ENCODE measurements at places on chromosomes 7 and 10.
A peak's percentile ranks its signal among the peaks of the same experiment; 100 is the strongest.

- peak; percentile 65 for DNase-seq
These were observed 17.3 kb downstream of the MLXIPL start for GRCh38 chr7:73606801-73607691.

- DNase-seq = no peak
These were observed 56.3 kb upstream of the ABCB5 start for GRCh38 chr7:20558963-20559716.

DNA sequence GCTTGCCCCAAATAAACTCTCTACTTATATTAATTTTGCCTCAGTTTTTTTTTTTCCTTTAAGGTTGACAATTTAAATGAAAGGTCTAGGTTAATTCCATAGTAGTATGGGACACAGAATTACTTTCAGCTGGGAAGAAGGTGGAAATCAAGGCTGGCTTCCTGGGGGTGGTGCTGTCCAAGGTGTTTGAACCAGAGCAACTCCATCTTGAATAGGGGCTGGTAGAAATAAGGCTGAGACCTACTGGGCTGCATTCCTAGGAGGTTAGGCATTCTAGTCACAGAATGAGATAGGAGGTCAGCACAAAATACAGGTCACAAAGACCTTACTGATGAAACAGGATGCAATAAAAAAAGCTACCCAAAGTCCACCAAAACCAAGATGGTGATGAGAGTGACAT lies 1190.8 kb upstream of the AUTS2 start:
- no peak for DNase-seq

GRCh38 chr10:115052728-115053127 lies 40.4 kb upstream of the ATRNL1 start:
- no peak for DNase-seq

DNA sequence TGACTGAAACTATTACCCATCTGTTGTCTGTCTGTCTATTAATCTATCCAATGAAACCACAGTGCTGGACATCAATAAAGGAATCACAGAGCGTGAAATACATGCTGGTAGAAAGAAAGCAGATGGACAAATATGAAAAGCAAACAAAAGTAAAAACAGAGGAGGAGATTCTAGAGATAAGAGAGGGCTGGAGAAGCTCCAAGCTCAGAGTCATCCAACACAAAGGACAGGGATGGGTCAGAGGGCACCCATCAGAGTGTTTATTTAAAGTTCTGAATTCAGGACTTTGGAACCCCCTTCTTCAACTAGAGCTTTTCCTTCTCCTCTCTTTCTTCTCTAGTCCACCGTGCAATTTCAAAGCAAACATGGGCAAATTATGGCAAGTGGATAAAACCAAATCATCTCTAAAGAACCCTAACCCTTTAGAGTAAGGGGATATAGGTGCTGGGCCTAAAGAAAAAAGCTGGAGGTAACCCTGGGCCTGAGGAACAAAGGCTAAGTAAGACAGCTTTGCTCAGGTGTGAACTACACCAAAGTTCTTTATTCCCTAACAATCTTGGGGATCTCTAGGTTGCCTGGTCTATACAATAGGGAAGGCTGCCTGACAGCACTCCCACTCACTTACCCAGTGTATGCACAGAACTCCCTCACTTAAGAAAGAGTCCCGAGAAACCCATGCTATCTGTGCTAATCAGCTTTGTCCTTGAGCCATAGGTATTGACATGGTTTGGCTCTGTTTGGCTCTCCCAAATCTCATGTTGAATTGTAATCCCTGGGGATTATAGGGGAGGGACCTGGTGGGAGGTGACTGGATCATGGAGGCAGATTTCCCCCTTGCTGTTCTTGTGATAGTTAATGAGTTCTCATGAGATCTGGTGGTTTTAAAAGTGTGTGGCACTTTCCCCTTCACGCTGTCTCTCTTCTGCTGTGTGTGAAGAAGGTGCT lies 97.0 kb downstream of the BAMBI start:
- no peak for DNase-seq

DNA sequence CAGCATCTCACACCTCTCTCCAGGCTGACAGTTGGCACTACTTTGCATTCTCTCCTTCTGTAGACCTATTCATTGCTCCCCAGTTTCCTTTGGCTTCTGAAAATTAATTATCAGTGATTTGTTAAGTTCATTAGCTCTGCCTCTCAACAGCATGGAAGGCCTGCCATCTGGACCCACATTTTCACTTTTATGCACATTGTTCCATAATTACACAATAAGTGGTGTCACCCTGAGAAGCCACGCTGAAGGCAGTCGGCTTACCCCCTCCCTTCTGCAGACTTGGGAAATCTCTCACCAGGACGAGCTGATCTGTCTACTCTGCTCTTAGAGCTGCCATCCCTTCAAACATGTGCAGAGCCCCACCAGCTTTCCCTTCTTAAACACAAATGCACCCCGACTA lies 64.7 kb downstream of the SLIT1 start:
- DNase-seq = no peak

GRCh38 chr10:47326927-47327330 lies 4.7 kb downstream of the GDF2 start:
- no peak for DNase-seq

DNA sequence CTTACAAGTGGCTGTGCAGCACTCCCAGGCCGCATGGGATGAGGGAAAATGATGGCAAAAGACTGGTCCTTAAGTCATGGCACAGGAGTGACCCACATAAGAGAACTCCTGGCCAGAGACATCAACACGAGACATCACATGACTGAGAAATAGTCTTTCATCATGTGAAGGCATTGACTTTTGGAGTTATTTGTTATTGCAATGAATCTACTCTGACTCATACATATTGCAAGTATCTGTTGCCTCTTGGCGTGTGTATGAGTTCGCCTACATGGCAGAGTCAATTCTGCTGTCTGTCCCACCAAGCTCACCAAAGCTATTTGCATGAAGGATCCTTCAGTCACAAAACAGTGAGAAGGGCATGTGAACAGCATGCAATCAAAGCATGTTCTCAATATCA lies 59.7 kb upstream of the HABP2 start:
- DNase-seq = peak; percentile 44

DNA sequence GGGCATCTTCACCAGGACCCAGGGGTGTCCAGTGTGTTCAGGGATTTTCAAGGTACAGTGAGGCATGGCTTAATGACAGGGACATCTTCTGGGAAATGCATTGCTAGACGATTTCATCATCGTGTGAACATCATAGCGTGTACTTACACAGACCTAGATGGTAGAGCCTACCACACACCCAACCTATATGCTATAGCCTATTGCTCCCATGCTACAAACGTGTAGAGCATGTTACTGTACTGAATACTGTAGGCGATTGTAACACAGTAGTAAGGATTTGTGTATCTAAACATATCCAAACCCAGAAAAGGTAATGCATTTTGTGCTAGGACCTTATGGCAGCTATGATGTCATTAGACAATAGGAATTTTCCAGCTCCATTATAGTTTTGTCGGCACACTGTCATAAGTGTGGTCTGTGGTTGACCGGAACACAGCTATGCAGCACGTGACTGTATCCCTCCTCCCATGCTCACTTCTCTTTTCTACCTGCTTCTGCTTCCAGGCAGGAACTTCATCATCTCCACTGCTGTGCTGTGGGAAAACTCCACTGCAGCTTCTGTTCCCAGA lies 416.2 kb upstream of the NFE2L3 start:
- no peak for DNase-seq

DNA sequence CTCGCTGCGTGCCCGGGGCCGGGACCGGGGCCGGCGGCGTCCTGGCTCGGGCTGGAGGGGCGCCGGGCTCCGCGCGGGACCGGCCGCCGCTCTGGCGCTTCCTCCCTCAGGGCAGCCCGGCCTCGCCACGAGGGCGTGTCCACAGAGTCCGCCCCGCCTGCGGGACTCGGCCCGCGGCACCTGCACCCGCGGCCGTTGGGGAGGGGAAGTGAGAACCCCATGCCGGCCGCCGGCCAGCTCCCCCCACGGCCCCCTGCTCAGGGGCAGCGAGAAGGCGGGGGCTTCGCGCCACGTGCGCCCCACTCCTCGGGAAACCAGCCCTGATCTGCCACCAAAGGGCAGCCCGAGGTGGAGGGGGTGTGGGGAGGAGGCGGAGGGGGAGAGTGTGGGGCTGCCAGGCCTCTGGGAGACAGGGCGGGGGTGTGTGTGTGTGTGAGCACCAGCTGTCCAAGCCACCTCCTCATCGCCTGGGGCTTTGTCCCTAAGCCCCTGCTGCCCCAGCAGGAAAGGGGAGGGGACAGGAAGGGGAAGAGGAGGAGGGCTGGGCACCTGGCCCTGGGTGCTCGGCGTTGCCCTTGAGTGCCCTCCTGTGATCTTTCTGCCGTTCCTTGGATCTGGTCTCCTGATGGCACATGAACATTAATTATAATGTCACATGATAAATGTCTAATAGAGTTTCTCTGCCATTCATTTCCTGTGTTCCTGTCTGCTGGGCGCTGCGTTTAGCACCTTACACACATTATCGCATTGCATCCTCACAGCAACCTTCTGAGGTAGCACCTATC lies at the start of gene PIK3AP1:
TSS of gene PIK3AP1 (minus strand) at position 93 of the 785 bp plus-strand sequence. CDS start 120 bp downstream, outside the sequence.
- DNase-seq = peak; percentile 78

- no peak for DNase-seq
These were observed 2.9 kb downstream of the BHLHA15 start for GRCh38 chr7:98213888-98214810.

DNA sequence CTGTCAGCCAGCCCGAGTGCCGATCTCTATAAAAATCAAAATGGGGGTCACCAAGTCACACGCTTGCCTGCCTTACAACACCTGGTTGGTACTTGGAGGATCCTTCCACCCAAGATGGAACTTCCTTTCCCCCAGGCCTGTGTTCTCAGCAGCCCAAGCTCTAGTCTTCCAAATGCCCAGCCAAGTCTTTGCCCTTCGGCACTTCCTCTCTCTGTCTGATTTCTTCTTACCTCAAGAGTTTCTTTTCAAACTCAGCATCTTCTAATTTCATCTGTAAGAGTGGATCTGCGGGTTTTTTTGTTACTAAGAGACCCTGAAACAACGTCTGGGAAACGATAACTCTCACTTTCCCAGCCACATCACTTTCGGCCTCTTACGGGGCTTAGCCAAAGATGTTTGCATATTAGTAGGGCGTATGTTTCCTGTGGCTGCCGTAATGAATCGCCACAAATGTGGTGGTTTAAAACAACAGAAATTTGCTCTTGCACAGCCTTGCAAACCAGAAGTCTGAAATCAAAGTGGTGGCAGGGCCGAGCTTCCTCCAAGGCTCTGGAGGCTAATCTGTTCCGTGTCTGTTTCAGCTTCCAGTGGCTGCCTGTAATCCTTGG lies 219.9 kb downstream of the TCF7L2 start:
- DNase-seq = peak; percentile 70

DNA sequence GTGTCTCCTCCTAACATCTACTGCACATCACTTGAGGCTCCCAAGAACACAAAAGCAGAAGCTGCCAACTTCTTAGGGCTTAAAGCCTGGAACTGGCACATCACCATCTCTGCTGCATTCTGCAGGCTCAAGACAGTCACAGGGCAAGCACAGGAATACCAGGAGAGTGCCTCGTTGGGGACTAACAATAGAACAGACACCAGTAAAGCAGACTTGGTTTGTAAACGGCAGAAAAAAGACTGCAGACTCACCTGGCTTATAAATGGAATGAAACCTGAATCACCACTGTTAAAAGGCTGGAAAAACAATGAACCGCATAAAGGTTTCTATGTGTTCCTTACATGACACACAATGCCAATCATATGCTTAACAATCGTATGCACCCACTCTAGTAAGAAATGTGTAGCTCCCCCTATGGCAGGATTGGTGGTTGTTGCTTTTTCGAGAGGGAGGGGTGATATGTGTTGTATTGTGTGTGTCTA lies 12.8 kb downstream of the RHEB start:
- DNase-seq = no peak

DNA sequence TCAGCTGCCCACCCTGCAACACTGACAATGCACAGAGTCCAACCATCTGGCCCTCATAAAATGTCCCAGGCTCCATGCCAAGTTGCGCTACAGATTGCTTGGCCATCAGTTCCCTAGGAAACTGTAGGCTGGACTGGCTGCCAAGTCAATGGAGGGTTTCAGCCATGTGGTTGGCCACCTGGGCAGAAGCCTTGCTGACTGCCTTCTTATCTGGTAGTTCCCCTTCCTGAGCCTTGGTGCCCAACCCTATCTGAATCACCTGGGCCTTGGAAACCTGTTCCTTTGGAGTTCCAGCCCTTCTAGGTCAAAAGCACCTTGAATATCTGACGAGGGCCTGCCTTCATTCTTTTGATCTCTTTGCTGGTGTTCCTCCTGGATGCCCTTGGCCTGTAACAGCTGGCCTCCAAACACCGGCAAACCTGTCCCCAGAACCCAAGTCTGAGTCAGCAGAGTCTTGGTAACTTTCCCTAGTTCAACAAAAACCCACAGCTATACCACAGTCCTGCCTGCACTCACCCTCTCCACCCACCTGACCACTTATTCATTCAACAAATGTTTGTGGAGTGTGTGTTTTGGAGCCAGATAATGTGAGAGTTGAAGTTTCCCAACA lies 37.4 kb upstream of the KDM7A start:
- DNase-seq = no peak

DNA sequence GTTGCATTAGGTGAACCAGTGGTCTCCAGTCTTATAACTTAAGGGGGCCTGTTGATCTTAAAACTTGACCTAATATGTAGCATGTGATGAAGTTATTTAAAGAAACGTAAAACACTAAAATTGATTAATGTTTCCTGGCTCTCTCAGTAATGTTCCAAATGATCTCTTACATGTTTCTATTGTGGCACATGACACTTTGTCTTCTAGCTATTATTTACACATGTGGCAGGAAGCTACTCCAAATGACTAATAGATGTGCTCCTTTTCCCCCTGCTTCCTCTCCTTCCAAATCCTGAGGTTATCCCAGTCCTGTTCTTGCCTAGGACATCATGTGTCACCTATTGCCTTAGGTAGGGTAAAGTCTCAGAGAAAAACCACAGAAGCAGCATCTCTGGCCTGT lies 89.4 kb downstream of the FAS start:
- DNase-seq = no peak

- no peak for DNase-seq
These were observed 172.7 kb downstream of the PTEN start for GRCh38 chr10:88036126-88036525.

DNA sequence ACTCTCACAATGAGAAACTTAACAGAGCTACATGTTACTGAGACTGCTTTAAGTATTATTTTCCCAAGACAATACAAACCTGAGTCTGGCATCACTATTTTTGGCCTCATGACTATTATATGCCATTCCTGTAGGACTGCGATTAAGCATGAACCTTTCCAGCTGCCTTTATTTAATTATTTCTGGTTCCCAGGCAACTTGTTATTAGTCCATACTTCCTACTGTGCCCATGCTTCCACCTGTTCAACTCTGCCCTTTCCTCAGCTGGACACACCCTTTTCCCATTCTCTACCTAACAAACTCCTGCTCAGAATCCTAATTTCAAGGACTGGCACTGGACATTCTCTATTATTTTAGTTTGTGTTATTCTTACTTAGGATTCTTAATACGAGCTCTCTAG lies 8.1 kb upstream of the CROT start:
- DNase-seq = no peak

All from inflammatory macrophage treated with lipopolysaccharide for 1 hour (primary cell).